Spinal cord (tissue), 10 donors: ENCODE measurements at places on chromosomes 5 and 9. TPM values are rescaled to one million over a fixed set of nuclear protein-coding genes. Genes with fewer than 3 reads are reported as not detected.

The ITK gene
- total RNA-seq: 0.06 TPM

GRCh38 chr5:17441351-17441750, 56.7 kb upstream of the TAF11L2 start:
- no peak for DNase-seq

GRCh38 chr5:179265514-179266290, 79.6 kb downstream of the ADAMTS2 start:
- DNase-seq: peak; percentile 33

- peak; percentile 80 for DNase-seq
Observed at GRCh38 chr9:130433168-130433946, 11.4 kb upstream of the ASS1 start.

The GFI1B gene
- total RNA-seq: 0.50 TPM

GRCh38 chr5:32753765-32754164, 42.6 kb downstream of the NPR3 start:
- peak; percentile 4 for DNase-seq

The TAF9 gene
- total RNA-seq: 54.5 TPM

DNA sequence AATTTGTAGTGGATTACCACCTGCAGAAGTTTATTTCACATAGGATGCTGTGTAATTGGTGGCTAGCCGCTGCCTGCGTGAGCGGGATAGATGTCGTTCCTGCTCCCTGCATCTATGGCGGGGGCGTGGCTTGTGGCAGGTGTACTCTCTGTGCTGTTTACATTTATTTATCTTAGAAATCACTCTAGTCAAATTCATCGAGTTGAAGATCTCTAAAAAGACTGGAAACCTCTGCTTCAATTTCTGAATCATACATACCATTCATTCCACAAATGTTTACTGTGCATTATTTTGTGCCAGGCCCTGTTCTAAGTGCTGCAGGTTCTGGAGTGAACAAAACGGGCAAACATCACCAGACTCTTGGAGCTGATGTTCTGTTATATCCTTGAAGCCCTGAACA, 11.9 kb downstream of the ROPN1L start:
- no peak for DNase-seq

The PCDHB9 gene
- total RNA-seq: 2.9 TPM

- no peak for DNase-seq
Observed at GRCh38 chr5:15914638-15915037, 265.0 kb downstream of the MARCHF11 start.

DNA sequence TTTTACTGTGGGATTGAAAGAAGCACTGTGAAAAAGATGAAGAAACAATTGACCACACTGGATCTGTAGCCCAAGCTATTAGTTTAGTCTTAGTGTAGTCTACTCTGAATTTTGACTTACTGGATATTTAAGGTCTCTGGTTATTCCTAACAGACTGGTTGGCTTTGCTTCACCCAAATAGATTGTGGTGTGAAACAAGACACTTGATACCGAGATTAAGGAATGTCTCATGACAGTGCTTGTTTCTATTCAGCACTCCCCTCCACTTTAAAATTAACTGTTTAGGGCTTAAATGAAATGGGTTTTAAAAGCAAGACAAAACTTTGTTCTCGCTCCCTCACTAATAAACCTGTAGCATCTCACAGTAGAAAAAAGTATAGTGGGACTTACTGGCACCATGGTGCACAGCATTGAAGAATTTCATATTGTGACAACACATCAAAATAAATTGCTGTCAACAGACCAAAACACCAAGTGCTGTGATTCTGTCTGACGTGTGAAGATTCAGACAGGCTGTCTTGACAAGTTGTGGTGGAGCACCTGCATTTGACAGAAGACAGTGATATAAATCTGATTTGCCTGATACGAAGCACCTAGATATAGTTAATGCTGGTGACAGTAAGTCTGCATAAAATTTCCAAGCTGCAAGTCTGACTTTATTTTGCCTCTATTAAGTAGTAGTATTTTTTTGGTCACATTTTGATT, 73.1 kb downstream of the PBX3 start:
- no peak for DNase-seq

The KIF24 gene
- 5.3 TPM for total RNA-seq

GRCh38 chr5:89289604-89290003, 406.6 kb upstream of the MEF2C start:
- no peak for DNase-seq

The C9 gene
- not detected for total RNA-seq

The PCDHA11 gene
- total RNA-seq: 3.0 TPM

The CER1 gene
- 0.79 TPM for total RNA-seq

DNA sequence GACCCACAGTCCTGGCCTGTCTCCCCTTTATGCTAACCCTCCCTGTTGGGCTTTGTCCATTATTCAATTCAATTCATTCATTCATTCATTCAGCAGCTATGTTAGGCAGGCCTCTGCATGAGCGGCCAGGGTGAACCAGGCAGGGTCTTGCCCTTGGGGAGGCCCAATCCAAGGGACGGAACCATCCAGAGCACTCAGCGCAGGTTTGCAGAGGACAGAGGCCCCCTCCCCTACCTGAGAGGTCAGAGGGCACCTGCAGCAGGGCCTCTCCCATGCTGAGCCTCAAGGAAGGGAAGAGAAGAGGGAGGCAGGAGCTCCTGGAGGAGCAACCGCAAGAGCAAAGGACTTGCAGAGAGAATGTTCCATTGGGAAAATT, 61.4 kb downstream of the C9orf50 start:
- DNase-seq: no peak

GRCh38 chr5:74289238-74289637, 351.3 kb downstream of the ENC1 start:
- DNase-seq: no peak

GRCh38 chr9:116482740-116483139, 204.4 kb upstream of the TRIM32 start:
- peak; percentile 77 for DNase-seq

DNA sequence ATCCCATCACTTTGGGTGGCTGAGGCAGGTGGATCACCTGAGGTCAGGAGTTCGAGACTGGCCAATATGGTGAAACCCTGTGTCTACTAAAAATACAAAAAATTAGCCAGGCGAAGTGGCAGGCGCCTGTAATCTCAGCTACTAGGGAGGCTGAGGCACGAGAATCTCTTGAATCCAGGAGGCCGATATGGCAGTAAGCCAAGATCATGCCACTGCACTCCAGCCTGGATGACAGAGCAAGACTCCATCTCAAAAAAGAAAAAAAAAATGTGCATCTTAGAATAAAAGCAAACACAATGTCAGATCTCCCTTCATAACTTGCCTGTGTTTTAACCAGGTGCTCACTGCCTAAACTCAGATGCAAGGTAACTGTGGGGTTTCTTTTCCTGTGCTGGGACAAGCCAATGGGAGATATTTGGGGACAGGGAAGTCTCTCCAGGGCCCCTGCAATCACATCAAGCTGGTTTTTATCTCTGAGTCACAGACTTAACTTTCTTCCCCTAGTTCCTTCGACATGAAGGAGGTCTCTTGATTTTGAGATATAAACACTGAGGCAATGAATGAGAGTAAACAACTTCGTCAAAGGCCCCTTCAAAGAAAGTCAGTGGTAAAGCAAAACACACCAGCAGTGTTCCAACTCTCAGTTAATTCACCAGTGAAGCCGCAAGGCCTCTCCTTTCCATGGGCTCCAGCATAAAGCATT, 99.1 kb downstream of the SNX18 start:
- DNase-seq: no peak

GRCh38 chr5:149314571-149315111, 30.7 kb upstream of the GRPEL2 start:
- DNase-seq: no peak

DNA sequence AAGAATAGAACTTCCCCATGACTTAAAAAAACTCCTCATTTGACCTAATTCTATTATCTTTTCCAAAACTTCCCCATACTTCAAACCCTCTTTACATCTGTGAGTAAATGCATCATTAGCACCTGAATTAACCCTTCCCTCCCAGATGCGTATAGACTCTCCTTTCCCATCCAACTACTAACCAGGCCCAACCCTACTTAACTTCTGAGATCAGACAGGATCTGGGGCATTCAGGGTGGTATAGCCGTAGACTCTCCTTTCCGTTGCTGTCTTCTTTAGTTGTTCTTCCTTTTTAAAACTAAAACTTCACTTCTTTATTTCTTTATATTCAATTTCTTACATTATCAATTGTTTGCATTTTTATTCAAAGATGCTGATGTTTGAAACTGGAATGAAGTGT, 165.2 kb downstream of the SLCO4C1 start:
- DNase-seq: no peak

DNA sequence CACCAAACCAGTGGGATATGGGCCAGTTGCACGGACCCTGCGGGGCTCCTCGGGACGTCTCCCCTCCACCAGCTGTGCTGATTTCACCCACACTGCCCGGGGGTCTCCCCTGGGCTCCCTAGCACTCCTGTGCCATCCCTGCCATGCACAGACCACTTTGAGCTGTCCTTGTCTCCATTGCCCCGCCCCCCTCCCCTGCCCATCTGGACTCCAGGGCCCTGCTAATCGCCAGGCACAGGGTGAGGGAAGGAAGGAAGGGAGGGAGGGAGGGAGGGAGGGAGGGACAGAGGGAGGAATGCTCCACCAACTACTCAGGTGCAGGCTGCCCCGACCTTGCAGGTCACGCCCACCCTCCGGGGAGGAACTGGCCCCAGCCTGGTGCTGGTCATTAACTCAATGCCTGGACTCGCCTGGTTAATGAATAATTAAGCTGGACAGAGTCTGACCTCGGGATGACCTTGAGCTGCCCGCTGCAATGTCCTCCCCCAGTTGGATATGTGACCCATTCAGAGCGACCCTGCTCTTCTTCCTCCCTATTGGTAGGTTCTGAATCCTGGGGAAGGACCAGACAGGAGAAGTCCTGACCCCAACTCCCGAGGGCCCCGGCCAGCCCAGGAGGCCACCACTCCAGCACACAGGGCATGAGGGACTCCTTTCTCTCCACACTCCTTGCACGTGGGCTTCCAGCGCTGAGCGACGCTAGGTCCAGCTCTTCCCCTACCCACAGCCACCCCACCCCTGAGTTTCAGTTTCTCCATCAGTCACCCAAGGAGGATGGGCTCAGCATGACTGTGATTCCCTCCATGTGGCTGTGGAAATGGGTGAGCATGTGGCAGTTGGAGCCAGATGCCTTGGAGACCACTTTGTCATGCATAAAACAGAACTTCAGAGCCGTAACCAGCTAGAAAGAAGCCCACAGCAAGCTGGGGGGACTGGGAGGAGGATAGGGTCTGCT, 62.1 kb downstream of the C9orf50 start:
- peak; percentile 39 for DNase-seq

The FAT2 gene
- total RNA-seq: 3.2 TPM

The OLFM1 gene
- total RNA-seq: 52.5 TPM

- DNase-seq: no peak
Observed at GRCh38 chr9:113992994-113993393, 85.1 kb downstream of the AMBP start.

- DNase-seq: no peak
Observed at GRCh38 chr5:178107756-178108310, 5.5 kb upstream of the N4BP3 start.

The CD274 gene
- 1.4 TPM for total RNA-seq

DNA sequence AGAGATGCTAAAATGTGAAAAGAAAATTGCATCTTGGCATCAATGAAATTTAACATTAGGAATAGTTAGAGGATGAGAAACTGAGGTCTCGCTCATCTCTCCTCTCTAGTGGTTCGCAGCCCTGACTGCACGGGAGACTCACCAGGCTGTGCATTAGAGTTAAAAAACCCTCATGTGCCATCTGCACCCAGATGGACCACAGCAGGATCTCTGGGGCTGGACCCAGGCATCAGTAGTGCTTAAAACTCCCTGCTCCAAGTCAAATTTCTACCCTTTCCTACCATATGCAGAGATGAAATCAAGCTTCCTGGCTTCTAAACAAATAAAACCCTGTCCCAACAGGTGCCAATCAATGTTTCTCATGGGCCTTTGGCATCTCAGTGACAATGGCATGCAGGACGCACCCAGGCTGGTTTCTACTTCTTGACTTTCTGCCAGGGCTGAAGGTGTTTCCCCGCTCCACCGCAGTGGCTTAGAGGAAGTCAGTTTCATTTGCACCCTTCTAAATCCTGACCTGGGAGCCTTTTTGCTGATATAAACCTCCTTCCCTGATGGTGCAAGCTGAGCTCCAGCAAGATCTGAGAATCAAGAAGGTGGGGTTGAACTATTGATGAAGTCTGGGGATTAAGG, 132.6 kb downstream of the NSG2 start:
- no peak for DNase-seq

DNA sequence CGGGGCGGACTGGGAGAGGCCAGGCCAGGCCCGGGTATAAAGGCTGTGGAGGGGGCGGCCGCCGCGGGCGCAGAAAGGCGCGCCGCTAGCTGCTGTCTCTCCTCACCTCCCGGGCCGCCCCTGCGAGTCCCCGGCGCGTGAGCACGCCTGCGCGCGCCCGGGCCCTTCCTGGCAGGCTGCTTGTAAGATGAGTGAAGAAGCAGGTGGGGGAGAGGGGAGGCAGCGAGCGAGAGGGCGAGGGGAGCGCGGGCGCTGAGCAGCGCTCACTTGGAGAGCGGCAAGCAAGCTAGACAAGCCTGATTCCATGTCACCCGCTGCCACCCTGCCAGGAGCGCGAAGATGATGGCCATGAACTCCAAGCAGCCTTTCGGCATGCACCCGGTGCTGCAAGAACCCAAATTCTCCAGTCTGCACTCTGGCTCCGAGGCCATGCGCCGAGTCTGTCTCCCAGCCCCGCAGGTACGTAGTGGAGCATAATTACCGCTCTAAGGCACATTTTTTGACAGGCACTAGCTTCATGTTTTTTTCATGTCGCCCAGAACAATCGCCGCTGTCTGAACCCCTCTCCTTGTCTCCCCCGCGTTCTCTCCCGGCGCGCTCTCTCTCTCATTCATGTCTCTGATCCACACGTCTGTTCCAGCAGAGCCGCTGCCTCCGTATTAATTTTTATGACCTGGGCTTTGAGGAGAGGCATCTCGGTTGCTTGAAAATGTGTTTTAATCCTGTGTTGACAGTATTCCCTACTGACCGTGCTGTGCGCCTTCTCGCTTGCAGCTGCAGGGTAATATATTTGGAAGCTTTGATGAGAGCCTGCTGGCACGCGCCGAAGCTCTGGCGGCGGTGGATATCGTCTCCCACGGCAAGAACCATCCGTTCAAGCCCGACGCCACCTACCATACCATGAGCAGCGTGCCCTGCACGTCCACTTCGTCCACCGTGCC, at the start of gene POU4F3:
Gene POU4F3 (plus strand): TSS at position 66 of the 941 bp plus-strand sequence. CDS start 274 bp downstream, at position 340.
- DNase-seq: no peak

- no peak for DNase-seq
Observed at GRCh38 chr9:14529629-14530028, 163.6 kb downstream of the ZDHHC21 start.

The C1QTNF3 gene
- total RNA-seq: 49.8 TPM

The DMRTA1 gene
- total RNA-seq: 1.1 TPM

DNA sequence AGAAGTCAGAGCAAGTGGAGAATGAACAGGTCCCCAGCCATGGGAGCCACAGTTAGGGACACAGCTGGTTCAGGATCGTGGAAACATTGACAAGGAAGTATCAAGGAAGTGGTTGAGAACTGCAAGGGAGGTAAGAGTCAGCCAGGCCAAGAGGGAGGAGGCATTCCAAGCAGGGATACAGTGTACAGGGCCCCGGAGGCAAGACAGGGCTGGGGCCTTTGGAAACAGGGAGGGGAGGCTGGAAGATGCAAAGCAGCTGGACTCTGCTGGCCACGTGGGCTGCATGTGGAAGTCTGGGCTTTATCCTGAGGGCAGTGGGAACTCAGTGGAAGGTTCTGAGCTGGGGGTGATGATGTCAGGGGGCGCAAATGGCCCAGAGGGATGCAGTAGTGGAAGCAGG, 14.2 kb downstream of the CCDC180 start:
- no peak for DNase-seq

The HTR1A gene
- total RNA-seq: 3.2 TPM

GRCh38 chr9:124349267-124349666, 66.0 kb downstream of the PSMB7 start:
- DNase-seq: no peak
